8988T (cell line): ENCODE measurements at places on chromosomes 5 and 9.

- DNase-seq, result no peak
Measured at GRCh38 chr5:77437194-77437593, 54.9 kb downstream of the WDR41 start.

DNA sequence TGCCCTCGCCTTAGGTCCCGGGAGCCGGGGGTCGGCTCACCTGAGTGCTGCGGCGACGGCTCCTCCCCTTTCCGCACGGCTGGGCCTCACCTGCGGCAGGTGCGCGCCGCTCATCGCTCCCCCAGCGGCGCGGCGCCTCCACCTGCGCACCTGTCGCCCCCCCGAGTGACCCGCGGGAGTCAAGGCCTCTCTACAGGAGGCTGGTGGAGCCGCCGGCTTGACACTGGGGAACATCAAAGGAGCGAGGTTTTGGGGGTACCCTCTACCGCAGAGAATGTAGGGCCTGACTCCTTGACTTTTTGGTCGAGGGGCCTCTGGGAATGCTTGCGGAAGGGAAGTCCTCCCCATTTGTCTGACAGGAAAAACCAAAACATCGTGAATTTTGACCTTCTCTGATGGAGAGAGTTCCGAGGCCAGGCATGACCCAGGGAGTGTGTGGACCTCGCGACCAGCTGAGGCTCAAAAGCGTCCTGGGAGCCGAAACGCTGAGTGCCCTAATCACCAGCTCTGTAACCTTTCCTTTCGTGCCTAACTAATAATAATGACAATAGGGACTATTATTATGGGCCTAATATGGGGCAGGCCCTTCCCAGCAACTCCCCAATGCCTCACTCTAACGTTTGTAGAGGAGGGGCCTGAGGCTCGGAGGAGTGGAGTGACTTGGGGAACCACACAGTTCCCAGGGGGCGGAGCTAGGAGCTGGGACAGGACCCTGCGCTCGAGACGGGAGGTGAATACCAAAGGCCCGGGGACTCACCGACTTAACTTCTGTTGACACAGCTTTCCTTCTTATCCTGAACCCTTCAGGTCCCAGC lies 714 bp upstream of the IER5L start:
- DNase-seq, result no peak

GRCh38 chr5:135593886-135594285 lies 15.1 kb upstream of the CXCL14 start:
- DNase-seq, result no peak

DNA sequence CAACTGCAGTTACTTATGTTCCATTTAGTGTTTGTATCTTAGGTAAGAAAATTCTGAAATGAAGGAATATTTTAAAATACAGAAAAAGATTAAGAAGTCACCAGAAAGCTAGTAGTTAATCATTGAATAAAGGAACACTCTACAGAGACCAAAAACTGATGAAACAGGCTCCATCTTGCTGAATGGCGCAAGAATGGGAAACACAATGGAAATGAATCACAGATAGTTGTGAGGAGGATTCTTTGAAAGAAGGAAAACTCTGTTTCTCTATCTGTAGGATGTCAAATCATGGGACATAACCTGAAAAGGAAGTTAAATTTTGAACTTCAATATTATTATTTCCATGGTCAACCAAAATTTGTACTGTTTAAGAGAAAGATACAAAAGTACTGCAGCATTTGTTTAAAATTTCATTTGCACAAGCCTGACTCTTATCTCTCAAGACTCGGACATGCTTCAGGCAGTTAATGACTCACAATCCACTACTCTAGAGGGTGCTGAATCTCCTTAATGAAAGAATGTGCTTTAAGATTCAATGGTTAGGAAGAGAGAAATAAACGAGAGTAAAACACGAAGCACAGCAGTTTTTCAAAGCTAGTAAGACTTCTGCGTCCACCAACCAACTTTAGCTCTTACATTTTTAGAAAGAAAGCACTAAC lies 1064.4 kb upstream of the DMAC1 start:
- no peak for DNase-seq

- DNase-seq, result no peak
Measured at GRCh38 chr5:165224366-165225045, 1719.1 kb downstream of the MAT2B start.

- DNase-seq, result no peak
Measured at GRCh38 chr9:89631384-89631783, 26.6 kb downstream of the GADD45G start.

DNA sequence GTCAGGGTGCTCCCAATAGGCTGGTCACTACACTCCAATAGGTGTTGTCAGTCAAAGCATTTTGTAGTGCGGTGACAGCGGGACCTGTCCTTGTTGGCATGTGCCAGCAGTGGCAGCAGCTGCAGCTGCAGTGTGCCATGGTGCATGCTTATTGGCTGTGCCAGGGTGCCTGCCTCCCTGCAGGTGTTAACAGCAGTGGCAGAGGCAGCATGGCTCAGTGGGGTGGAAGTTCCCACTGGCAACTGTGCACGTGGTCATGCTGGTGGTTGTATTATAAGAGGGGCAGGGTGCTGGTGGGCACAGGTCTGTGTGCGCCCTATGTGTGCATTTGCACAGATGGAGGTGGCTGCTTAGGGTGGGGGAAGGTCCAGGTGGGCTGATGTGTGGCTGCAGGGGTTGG lies 133.7 kb upstream of the EDIL3 start:
- no peak for DNase-seq

GRCh38 chr5:53831496-53831895 lies 271.1 kb downstream of the NDUFS4 start:
- DNase-seq, result no peak

GRCh38 chr5:133269691-133270090 lies 217.9 kb downstream of the HSPA4 start:
- DNase-seq, result no peak

GRCh38 chr5:149838881-149839739 lies 105.5 kb downstream of the PDE6A start:
- DNase-seq, result no peak

DNA sequence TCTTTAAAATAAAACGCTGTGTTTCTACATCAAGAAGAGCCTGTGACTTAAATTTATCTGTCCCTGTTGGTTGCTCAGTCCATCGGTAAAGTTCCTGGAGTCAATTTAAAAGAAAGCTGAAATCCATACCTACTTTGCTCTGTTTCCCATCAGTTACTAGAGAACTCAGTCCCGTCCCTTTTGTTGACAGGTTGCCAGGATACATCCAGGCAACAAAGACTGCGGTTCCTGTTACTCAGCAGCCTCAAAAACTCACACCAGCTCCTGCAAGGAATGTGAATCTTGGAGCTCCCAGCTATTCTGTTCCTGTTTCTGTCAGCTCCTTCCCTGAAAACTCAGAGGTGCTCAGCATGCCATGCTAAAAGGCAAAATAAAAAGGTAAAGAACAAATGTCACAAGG lies at the start of gene ZNF474:
TSS of gene ZNF474 (plus strand) at position 241 of the 400 bp plus-strand sequence. CDS start 22,445 bp downstream, outside the sequence.
- no peak for DNase-seq

DNA sequence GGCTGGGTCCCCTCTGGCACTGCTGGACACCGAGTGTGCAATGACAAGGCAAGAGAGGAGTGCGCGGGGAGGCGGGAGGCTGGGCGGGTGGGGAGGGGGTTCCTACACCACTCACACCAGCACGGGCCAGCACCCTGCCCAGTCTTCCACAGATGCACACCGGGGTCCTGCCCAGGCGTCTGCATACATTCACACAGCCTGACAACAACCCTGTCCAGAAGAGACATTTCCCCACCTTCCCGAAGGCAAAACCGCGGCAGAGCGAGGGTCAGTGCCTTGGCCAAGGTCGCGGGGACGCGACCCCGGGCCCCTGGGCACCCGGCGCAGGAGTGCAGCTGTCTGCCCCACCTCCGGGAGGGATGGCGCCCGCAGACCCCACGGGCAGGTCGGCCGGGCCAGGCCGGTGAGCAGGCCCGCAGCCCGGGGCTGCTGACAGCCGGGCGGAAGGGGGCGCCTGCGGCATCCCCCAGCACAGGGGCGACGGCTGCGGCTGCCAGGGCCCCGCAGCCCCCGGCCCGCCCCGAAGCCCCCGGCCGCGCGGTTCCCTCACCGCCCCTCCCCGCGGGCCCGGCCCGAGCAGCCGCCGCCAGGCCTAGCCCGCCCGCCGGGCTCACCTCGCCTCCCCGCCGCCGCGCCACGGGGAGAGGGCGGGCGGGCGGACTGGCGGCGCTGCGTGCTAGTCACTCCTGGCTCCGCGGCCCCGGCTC lies 496 bp downstream of the MAPK9 start:
- peak; percentile 59 for DNase-seq

DNA sequence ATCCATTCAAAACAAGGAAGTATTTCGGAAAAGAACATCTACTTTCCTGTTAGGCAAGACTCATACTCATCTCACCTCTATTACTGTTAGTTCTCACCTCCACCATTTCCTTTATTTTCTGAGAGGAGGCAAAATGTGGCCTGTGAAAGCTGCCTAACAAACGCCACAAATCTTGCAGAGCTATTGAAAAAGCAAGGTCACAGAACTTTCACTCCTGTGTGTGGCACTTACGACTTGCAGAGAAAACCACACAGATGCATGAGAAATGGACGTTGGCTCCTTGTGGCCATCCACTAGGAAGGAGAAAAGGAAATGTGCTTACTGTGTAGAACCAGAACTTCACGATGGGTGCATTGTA lies 195.8 kb upstream of the KLF9 start:
- no peak for DNase-seq

GRCh38 chr5:169222934-169223594 lies 77.9 kb downstream of the SLIT3 start:
- DNase-seq, result no peak

GRCh38 chr5:145362266-145362665 lies 472.9 kb downstream of the PRELID2 start:
- no peak for DNase-seq

DNA sequence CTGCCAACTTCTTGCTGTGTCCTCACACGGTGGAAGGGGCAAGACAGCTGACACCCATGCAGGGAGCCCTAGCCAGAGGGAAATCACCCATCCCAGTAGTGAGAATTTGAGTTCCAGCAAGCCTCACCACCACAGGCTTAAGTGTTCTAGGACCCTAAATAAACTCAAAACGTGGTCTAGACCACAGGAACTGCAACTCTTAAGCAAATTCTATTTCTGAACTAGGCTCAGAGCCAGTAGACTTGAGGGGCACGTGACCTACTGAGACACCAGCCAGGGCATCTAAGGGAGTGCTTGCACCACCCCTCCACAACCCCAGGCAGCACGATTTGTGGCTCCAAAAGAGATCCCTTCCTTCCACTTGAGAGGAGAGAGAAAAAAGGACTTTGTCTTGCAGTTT lies 96.0 kb upstream of the PHF24 start:
- no peak for DNase-seq

DNA sequence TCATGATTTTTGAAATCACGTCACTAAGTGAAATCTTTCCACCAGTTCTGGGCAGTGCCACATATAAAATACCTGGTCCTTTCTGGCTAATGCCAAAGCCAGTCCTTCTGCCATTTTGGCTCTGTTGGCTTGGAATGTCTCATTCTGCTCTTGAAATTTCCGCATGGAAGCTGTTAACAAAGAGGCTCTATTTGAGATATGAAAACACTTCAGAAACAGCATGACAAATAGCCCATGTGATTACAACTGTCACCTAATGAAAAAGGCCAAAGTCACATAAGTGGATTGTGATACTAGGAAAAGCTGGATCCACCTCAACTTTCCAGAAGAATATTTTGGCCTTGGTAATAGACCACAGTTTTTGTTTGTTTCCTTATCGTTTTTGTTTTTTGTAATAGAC lies 12.8 kb downstream of the GOLGA1 start:
- no peak for DNase-seq

GRCh38 chr5:12488161-12488560 lies 583.9 kb upstream of the CTNND2 start:
- no peak for DNase-seq

DNA sequence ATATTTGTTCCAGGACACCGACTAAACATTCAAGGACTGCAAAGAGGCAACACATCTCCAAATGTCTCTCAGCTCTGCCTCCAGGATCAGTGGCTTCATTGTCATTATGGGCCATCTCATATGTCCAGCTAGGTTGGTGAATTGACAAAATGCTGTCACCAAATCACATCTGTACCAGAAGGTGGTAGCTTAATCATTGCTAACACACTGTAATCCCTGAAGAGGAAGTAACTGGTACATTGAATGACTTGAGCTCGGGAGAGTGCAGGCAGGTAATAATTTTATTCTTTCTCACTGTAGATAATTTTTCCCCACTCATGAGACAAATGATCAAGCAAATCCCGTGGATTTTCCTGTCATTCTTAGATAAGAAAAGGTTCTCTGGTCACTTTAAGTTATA lies 169.8 kb downstream of the SEMA6A start:
- no peak for DNase-seq

DNA sequence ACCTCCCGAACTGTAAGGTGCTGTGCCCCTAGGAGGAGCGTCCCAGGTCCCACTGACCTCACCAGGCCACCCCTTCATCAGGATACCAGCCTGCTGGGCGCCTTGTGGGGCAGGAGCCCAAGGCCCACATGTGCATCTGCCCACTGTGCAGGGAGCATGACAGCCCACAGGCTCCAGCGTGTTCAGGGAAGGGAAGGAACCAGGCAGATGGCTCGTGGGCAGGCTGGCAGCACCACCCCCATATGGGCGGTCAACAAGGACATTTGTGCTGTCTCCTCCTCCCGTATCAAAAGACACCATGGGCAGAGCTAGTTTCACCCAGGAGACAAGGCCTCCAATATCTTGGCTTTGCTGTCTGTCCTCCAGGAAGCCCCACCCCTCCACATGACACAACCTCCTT lies 85.5 kb upstream of the PPP1R26 start:
- no peak for DNase-seq

- DNase-seq, result no peak
Measured at GRCh38 chr5:31692561-31693221, 53.8 kb downstream of the PDZD2 start.

GRCh38 chr5:109359642-109360041 lies 50.1 kb downstream of the PJA2 start:
- DNase-seq, result no peak

DNA sequence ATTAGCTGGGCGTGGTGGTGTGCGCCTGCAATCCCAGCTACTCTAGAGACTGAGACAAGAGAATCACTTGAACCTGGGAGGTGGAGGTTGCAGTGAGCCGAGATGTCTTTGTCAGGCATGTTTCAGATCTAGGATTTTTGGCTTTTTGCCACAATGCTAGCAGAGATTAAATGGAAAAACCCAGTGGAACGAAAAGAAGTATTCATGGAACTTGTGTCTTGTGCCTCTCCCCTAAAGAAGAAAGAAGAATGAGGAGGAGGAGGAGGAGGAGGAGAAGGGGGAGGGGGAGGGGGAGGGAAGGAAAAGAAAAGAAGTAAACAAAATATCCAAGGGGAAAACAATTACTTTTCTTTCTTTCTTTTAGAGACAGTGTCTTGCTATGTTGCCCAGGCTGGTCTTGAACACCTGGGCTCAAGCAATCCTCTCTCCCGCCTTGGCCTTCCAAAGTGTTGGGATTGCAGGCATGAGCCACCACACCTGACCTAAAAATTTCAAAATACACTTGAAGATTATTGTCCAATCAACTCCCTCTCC lies 106.0 kb downstream of the ARRDC3 start:
- DNase-seq, result no peak

DNA sequence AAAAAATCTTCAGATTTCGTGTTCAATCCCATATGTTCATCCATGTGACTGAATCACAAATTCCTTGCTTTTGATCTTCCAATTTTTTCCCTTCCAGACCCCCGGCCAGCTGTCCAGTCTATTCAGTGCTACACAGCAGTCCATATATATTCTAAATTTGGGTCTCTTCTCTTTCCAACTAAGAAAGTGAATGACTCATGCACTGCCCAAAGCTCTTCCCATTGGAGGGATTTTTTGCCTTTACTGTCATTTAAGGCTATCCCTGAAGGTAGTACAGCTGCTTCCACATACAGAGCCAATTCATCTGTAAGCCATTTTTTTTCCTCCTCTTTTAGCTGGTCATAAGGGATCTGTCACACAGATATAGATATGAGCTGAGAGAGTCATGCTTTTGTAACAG lies 478.3 kb downstream of the DMRT2 start:
- no peak for DNase-seq

- no peak for DNase-seq
Measured at GRCh38 chr5:54383941-54384340, 71.6 kb upstream of the HSPB3 start.
